ENCODE measurements at places on chromosomes 1 and 21. TPM values are rescaled to one million over a fixed set of nuclear protein-coding genes. Genes with fewer than 3 reads are reported as not detected.

CEP104 gene
- 32.5 TPM for total RNA-seq

ADGRB2 gene
- 1.4 TPM for total RNA-seq

TFB2M gene
- 12.3 TPM for total RNA-seq

ELAPOR1 gene
- 0.33 TPM for total RNA-seq

POLR3C gene
- 37.7 TPM for total RNA-seq

PTCH2 gene
- 2.8 TPM for total RNA-seq

- H3K27ac ChIP-seq = no peak overlapping the region
- no peaks in the 10 kb centered on the region for H3K27me3 ChIP-seq
- H3K36me3 ChIP-seq = no peaks in the 10 kb centered on the region
- no peaks in the 10 kb centered on the region for H3K4me1 ChIP-seq
These were observed 7.2 kb upstream of the FNBP1L start for GRCh38 chr1:93440706-93441105.

- H3K27ac ChIP-seq = no peak overlapping the region
- H3K4me3 ChIP-seq = no peak overlapping the region
- no peaks in the 10 kb centered on the region for H3K27me3 ChIP-seq
- no peaks in the 10 kb centered on the region for H3K4me1 ChIP-seq
These were observed 14.1 kb upstream of the KIAA1614 start for GRCh38 chr1:180898441-180899219.

DNA sequence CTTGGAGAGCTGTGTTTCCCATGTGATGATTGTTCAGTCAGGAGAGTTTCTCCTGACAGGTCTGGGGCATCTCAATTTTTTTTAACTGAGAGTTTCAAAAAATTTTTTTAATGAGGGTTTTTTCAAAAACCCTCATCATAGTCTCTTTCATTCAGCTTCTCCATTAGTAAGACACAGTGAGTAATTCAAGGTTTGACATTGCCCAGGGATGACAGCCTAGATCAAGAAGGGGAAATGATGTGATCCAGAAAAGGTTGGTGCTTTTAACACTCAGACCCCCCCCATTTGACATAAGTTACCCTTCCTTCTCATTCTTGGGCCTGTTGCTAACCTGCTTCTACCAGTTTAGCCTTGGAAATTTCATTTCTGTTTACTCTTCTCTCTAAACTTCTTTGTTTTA lies 189.4 kb upstream of the HOOK1 start:
- no peak for DNase-seq
- H3K27me3 ChIP-seq = no peaks in the 10 kb centered on the region
- no peaks in the 10 kb centered on the region for H3K36me3 ChIP-seq
- peak overlapping the region; percentile 38 for H3K27ac ChIP-seq

- H3K4me1 ChIP-seq = no peaks in the 10 kb centered on the region
- H3K27ac ChIP-seq = no peak overlapping the region
- no peaks in the 10 kb centered on the region for H3K36me3 ChIP-seq
- H3K4me3 ChIP-seq = no peak overlapping the region
- no peaks in the 10 kb centered on the region for H3K27me3 ChIP-seq
These were observed 111.1 kb upstream of the ETV3 start for GRCh38 chr1:157249326-157249725.

- no peaks in the 10 kb centered on the region for H3K36me3 ChIP-seq
- H3K4me1 ChIP-seq = peaks cover 25% of the 10 kb centered on the region
- H3K27me3 ChIP-seq = peaks cover 59% of the 10 kb centered on the region
- peak within 1 kb of the TSS; percentile 22 for H3K27ac ChIP-seq
- H3K4me3 ChIP-seq = peak within 1 kb of the TSS; percentile 58
- peak; percentile 71 for DNase-seq
These were observed at the start of gene FAM89A for GRCh38 chr1:231040019-231040799. Gene FAM89A (minus strand): TSS chr1:231040254. CDS start chr1:231040211, 43 bp downstream.

DNA sequence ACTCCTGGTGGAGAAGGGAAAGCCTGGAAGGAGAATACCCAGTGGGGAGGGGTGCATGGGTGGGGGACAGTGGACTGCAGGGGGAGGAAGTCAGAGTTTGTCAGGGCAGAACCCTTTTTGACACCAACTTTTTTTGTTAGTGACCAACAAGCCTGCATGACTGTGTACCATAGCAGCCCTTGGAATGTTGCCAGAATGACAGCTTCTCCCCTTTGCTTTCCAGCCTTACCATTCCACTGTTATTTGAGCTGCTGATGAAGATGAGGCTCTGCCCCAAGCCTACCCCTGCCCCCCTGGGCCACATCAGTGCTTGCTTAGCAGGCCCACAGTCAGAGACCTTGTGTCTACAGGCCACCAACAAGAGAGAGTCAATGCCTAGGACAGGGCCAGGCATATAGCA lies 341.2 kb downstream of the HHAT start:
- no peak overlapping the region for H3K4me3 ChIP-seq
- DNase-seq = no peak
- H3K36me3 ChIP-seq = no peaks in the 10 kb centered on the region
- H3K27ac ChIP-seq = no peak overlapping the region
- H3K4me1 ChIP-seq = no peaks in the 10 kb centered on the region

DNA sequence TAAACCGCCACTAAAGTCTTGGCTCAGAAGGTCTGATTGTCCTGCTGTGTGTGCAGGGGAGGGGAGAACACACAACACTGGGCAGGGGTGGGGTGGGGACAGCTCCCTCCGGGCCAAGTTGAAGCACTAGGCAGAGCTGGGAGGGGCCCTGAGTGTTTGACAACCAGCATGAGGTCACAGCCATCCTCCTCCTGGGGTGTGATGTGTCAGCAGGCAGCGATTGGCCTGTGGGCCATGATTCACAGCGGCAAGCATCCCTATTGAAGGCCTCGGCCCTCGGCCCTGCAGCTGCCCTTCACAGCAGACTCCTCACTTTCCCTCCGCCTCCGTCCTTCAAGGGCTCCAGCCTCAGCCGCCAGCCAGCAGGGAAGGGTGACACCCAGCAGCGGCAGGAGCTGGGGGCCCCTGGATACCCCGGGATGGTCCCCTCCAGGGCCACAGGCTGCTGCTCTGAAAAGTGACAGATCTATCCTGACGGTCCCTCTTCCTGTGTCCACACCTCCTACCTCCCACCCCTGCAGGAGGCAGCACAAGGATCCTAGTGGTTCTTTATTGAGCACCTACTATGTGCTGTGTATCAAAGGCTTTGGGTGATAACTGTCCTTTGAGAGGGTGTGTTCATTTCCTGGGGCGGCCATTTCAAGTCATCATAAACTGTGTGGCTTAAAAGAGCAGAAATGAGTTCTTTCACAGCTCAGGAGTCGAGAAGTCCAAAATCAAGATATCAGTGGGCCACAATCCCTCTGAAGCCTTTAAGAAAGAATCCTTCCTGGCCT lies 66.0 kb upstream of the SLC25A33 start:
- DNase-seq = peak; percentile 90
- peak overlapping the region; percentile 50 for H3K27ac ChIP-seq
- H3K4me3 ChIP-seq = no peak overlapping the region
- no peaks in the 10 kb centered on the region for H3K4me1 ChIP-seq

DNA sequence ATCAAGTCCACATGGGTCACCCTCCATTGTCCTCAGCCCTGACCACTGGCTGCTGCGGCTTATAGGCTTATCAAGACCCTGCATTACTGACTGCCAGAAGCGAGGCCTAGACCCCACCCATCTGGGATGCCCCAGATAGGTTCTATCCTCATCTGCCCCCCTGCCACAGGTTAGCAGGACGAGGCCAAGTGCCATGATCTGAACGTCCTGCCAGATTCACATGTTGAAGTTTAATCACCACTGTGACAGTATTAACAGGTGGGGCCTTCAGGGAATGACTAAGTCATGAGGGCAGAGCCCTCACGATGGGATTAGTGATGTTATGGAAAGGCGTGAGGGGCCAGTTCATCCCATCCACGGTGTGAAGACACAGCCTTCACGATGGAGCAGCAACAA lies 6.2 kb upstream of the CPLANE2 start:
- H3K4me1 ChIP-seq = peaks cover 14% of the 10 kb centered on the region
- H3K36me3 ChIP-seq = peaks cover 6% of the 10 kb centered on the region
- DNase-seq = peak; percentile 64
- H3K27ac ChIP-seq = no peak overlapping the region
- no peak overlapping the region for H3K4me3 ChIP-seq

GRCh38 chr1:46455951-46456350 lies 33.7 kb upstream of the DMBX1 start:
- no peaks in the 10 kb centered on the region for H3K4me1 ChIP-seq
- no peaks in the 10 kb centered on the region for H3K36me3 ChIP-seq
- H3K4me3 ChIP-seq = no peak overlapping the region
- peaks cover 4% of the 10 kb centered on the region for H3K27me3 ChIP-seq
- no peak for DNase-seq

GRCh38 chr1:212613440-212614335 lies 5.1 kb downstream of the ATF3 start:
- no peak overlapping the region for H3K27ac ChIP-seq
- no peak for DNase-seq
- no peaks in the 10 kb centered on the region for H3K27me3 ChIP-seq
- no peaks in the 10 kb centered on the region for H3K4me1 ChIP-seq
- no peak overlapping the region for H3K4me3 ChIP-seq
- H3K36me3 ChIP-seq = peaks cover 23% of the 10 kb centered on the region

DNA sequence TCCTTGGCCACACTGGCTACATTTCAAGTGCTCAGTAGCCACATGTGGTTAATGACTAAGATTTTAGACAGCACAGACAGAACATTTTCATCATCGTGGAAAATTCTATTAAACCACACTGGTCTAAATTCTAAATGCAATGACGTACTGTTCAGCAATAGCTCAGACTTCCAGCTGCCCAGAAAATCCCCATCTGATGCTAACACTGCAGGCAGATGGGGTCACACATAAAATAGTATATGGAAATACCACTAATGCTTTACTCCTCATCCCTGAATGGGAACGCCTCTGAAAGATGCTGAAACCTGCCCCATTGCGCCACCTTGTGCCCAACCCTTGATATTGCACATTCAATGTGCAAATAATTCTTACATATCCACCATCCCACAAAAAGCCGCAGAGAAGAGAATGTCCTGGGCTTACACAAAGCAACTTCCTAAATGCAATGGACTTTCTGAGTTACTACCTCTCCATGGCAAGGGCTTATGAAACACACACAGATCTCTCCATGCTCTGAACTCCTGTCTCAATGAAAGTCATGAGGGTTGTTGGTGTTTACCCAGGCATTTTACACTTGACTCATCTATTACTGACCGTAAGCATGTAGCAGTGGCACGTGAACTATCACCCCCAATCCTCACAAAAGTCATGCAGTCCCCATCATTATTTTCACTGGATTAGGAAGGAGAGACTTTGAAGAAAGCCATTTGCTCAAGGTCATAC lies 20.3 kb upstream of the SLC5A9 start:
- DNase-seq = peak; percentile 77
- no peak overlapping the region for H3K4me3 ChIP-seq
- H3K4me1 ChIP-seq = no peaks in the 10 kb centered on the region
- no peaks in the 10 kb centered on the region for H3K36me3 ChIP-seq
- no peaks in the 10 kb centered on the region for H3K27me3 ChIP-seq

DNA sequence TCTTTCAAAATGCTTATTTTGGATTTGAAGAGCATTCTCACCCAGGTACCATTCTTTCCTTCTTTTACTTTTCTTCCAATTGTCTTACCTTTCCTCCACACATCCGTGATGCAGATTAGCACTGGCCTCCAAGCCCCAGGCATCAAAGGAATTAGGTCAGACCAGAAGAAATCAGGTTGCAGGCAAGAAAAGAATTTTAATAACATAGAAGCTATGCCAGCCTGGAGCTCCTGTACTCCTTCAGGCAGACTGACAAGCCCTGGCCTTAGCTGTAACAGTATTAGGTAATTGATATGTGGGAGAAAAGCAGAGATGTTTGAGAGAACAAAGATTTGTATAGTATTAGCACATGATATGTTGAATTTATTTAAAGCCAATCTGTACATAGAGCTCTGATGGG lies 390.4 kb upstream of the ADGRL2 start:
- no peak overlapping the region for H3K4me3 ChIP-seq
- no peaks in the 10 kb centered on the region for H3K27me3 ChIP-seq
- no peak overlapping the region for H3K27ac ChIP-seq
- H3K4me1 ChIP-seq = peaks cover 17% of the 10 kb centered on the region
- no peak for DNase-seq

- H3K4me1 ChIP-seq = no peaks in the 10 kb centered on the region
- H3K27me3 ChIP-seq = no peaks in the 10 kb centered on the region
- no peak overlapping the region for H3K27ac ChIP-seq
These were observed 60.4 kb downstream of the SEC16B start for GRCh38 chr1:177909416-177909815.

All from sigmoid colon (tissue), 7 donors.